ENCODE measurements at places on chromosomes 12 and 14.
A peak's percentile ranks its signal among the peaks of the same experiment; 100 is the strongest.

GRCh38 chr14:55088356-55088755 lies 36.9 kb downstream of the MAPK1IP1L start:
- no peak for DNase-seq

- DNase-seq, result no peak
These were observed 46.4 kb upstream of the CNOT2 start for GRCh38 chr12:70196811-70197281.

GRCh38 chr14:25237845-25238244 lies 187.9 kb upstream of the STXBP6 start:
- DNase-seq, result no peak

- no peak for DNase-seq
These were observed 251.4 kb upstream of the ATP2B1 start for GRCh38 chr12:89960011-89960507.

GRCh38 chr12:123900871-123901376 lies 71.7 kb downstream of the CCDC92 start:
- DNase-seq, result no peak

- no peak for DNase-seq
These were observed 14.8 kb downstream of the ZBTB39 start for GRCh38 chr12:56991319-56992246.

DNA sequence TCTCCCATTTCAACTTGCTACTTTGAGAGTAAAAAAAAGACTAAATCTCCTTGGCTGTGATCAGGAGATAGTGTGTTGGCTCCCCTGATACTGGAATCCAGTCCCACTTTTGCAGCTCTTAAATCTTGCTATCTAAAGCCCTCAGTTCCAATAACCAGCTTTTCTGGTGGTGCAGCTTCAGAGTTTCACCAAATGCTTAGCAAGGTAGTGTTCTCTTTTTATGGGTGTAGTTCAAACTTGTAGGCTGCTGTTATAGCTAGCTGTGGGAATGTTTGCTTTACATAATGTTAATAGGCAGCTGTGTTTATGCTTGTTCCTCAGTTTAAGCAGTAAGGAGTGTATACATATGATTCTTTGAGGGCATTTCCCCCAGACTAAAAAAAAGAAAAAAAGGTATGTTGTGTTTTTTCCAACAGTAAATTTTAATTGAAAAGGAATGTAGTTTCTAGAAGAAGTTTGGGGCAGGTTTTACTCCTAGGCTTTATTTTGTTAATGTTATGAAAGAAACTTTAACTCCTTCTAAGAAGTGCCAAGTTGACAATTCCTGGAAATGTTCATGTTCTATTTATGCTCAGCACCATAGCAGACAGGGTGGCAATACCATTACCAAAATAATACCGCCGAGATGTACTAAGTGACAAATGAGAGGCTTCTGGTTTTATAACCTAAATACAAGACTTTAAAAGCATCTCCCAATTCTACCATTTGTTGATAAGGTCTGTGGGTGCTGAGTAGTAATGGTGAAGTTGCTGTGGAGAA lies 12.1 kb downstream of the CRADD start:
- no peak for DNase-seq

- no peak for DNase-seq
These were observed 1.8 kb downstream of the DCN start for GRCh38 chr12:91180582-91181395.

DNA sequence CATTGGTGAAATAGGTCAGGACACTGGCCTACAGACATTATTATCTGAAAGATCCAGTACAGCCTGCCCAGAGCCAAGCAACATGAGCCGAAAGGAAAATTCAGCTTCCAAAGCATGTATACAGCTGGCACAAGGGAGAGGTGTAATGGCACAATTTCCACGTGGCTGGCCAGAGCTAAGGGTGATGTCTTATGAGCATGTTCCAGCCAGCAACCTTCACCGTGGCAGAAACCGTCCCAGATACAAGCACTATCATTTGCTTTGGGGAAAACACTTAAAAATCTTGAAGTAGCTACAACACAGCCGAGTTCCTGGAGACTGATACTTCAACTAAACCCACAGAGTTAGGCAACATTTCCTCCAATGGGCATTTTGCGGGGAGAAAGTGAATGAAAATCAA lies 44.5 kb downstream of the CORO1C start:
- no peak for DNase-seq

- DNase-seq, result no peak
These were observed 78.2 kb downstream of the PPP2R5C start for GRCh38 chr14:101839661-101840060.

DNA sequence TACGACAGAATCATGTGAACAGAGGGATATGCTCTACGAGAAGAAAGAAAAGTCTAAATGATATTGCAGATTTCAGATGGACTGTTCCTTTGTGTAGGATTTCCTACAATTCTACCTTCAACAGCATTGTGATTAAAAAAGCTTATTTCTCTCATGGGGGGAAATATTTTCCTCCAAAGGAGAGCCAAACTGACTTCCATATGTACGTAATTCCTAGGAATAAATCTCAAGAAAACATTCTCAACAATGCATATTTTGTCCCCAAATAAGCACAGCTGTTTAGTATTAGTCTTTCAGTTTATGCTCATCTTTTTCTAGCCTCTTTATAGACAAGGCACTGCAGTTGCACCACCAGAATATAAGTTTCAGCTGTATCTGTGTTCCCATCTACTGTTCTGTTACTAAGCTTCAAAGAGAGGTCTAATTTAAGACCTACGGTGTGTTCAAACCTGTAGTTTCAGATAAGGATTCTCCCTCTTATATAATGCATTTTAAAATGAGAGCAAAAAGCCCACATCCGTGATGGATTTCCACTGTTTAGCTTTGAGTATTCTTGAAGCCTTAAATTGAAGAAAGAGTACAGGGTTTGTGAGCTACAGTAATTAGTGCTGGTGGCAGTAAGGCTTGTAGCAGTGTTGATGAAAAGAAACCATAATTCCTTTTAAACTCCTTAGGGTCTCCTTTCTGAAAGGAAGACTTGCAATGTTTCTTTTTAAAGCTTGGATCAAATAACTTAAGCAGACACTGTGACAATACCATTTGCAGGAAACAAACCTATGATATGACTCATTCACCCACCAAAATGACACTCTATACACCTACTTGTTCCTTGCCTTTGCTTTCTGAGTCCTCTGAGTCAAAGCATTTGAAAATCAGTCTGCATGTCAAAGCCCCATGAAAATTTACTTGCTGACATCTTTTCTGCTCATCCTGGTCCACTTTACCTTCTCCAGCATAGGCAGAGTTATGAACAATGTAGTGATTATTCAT lies 754.1 kb downstream of the NOVA1 start:
- DNase-seq, result no peak

DNA sequence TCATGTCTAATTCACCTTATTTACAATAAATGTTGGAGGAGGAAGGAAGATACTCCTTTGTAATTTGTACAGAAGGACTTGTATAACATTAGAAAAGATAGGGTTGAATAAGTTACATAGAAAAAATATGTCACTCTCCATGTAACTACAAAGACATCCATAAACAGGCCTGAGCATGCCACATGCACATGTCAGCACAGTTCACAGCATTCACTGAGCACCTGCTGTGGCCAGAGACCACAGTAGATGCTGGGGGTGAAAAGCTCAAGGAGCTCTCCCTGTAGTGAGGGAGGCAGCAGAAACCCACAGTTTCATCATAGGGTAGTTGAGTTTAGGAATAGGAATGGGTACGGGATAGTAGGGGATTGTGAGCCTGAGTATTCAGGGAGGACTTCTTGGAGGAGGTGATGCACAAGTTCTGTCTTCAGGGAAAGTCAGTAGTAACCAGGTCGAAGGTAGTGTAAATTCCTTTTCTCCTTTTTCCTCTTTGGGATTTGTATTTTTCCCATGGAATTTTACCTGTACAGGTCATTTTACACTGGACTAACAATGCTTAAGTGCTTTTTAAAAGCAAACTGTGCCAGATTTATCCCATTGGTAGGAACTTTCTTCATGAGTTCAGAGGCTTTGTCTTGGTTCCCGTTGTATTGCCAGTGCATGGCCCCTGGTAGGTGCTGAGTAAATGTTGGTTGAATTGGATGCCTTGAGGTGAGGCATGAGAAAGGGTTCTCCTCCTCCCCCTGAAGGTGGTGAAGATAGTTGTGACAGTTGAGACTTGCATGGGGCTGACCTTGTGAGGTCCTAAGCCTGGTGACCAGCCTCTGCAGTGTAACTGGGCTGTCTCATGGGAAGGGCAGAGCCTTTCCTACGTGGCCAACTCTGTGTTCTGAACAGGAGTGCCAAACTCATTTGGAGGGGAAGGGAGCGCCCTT lies 20.2 kb downstream of the PRKCH start:
- no peak for DNase-seq

GRCh38 chr12:89348894-89349699 lies 3.2 kb downstream of the DUSP6 start:
- no peak for DNase-seq

- DNase-seq, result no peak
These were observed 12.3 kb upstream of the PITPNM2 start for GRCh38 chr12:123163227-123163626.

DNA sequence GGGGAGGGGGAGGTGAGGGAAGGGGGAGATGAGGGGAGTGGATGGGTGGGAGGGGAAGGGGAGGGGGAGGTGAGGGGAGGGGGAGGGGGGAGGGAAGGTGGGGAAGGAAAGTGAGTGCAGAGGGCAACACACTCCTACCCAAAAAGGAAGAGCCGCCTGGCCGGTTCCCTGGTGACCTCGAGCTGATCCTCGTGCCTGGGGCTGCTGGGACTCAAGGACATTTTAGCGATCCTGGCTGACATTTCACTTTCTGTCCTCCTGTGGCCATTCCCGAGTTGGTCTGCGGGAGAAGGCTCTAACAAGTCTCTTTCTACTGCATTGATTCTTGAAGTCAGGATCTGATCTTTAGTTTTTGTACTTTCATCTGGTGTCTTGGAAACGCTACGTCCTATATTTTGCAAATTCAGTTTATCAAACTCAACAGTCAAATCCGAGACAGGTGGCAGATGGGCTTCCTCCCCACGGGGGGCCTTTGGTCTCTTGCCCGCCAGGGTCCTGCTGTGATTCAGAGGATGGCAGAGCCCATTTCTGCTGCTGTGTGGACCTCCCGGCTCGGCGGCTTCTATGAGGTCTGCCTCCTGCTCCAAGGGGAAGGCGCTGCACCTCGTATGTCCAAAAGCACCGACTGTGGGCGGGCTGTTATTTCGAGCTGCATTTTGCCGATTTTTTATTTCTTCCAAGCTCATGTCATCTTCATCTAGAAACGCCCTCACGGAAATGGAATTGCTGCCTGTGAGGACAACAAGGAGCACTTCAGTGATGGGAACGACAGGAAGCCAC lies 19.1 kb downstream of the PGAM5 start:
- DNase-seq, result no peak

DNA sequence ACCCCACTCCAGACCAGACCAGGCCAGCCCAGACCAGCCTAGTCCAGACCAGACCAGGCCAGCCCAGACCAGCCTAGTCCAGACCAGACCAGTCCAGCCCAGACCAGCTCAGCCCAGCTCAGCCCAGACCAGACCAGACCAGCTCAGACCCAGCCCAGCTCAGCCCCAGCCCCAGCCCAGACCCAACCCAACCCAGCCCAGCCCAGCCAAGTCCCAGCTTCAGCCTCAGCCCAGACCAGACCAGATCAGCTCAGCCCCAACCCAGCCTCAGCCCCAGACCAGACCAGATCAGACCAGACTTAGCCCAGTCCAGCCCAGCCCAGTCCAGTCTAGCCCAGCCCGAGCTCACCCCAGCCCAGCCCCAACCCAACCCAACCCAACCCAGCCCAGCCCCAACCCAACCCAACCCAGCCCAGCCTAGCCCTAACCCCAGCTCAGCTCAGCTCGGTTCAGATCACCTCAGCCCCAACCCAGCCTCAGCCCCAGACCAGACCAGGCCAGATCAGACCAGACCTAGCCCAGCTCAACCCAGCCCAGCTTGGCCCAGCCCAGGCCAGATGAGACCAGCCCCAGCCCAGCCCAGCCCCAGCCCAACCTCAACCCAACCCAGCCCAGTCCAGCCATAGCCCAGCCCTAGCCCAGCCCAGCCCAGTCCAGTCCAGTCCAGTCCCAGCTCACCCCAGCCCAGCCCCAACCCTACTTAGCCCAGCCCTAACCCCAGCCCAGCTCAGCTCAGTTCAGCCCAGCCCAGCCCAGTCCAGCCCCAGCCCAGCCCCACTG lies 204.7 kb downstream of the BCL11B start:
- no peak for DNase-seq

- DNase-seq, result no peak
These were observed 6.6 kb downstream of the PTHLH start for GRCh38 chr12:27965966-27966365.

- DNase-seq, result peak; percentile 22
These were observed 51.7 kb downstream of the BEGAIN start for GRCh38 chr14:100535287-100536120.

DNA sequence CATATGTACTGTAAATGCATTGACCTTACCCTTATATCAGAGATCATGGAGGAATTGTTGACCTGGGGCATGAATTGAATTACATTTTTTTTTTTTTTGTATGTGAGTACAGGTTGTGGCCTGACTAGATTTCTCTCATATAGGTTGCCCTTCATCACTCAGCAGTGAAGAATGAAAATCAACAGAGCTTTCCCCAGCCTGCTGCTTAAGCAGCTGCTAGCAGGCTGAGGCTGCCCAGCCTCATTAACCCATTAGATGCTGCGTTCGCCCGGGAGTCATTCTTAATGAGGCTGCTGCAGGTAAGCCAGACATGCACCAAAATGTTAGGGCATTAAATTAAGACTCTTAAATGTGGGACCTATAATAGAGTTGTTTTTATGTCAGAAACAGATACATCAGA lies 236.0 kb downstream of the ETNK1 start:
- no peak for DNase-seq

DNA sequence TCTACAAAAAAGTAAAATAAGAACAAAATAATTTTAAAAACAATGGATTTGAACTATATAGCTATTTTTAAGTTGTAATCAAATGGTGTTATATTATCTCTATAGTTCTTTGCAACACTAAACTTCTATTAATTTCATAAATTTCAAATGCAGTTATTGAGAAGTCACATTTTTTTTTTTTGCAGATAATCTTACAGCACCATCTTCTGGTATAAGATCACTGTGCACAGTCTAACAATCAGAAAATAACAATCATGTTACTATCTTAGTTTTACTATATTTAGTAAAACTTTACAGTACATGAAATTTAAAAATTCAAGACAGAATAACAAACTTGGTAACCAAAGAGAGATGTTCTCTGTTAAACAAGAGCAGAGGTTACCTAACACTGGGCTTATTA lies 40.6 kb downstream of the GXYLT1 start:
- DNase-seq, result no peak

- DNase-seq, result no peak
These were observed 56.8 kb upstream of the CHST11 start for GRCh38 chr12:104399740-104400612.

DNA sequence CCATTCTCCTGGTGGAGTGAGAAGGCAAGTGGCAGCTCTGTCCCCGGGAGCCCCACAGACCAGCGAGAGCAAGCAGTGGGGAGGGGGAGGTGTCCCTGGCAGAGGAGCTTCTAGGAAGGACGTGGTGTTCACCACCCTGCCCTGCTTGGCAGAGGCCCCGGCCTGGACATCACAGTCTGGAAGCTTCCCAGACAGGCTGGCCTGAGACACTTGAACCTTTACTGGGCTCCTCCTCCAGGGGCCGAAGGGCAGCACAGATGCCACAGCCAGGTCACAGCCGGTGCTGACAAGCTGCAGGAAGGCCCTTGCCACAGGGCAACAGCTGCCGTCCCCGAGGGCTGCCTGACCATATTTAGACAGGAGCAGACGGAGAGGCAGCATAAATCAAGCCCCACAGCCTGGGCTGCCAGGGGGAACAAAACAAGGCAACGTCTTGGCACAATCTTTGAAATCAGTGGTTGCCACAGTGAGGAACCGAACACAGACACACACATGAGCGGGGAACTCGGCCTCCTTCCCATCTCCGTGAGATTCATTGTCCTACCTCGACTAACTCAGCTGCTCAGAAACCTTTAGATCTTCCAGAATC lies 28.5 kb downstream of the PRIMA1 start:
- DNase-seq, result peak; percentile 63

- no peak for DNase-seq
These were observed 154.7 kb downstream of the FBXL14 start for GRCh38 chr12:1439687-1440086.

Measured in left hindlimb (tissue), 1 donor.